ENCODE measurements at places on chromosomes 2 and 18. TPM values are rescaled to one million over a fixed set of nuclear protein-coding genes. Genes with fewer than 3 reads are reported as not detected.
A peak's percentile ranks its signal among the peaks of the same experiment; 100 is the strongest.

DNA sequence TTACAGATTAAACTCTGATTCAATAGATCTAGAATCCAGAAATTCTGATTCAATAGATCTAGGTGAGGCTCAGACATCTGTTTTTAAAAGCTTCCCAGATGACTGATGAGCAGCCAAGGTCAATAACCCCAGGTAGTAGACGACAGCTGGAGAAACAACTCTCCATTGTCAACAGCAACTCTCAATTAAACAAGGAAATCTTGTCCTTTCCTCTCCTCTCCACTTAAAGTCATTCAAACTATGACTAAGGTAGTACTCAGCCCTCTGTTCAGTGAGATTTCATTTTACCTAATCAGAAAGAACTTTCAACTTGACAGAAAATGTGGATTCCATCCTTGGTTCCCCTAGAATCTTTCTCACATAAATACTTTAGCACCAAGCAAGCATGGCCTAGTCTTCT lies 94.6 kb upstream of the SCG2 start:
- DNase-seq = no peak

- DNase-seq = peak; percentile 68
These were observed 65.4 kb upstream of the ACAA2 start for GRCh38 chr18:49878567-49879270.

DNA sequence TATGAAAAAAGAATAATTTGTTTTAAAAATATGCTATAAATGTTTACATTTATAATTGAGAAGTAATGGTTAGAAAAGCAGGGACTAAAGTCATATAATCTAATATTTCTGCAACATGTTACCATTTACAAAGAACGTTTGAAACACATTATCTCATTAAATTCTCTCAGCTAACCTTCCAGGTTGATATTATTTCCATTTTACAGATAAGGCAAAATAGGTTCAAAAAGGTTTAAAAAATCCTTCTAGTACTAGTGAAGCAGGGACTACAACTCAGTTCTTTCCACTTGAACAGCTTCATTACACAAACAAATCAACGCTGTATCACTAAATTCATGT lies 875 bp downstream of the FASTKD1 start:
- no peak for DNase-seq

GRCh38 chr2:118981632-118982031 lies 39.6 kb downstream of the MARCO start:
- no peak for DNase-seq

- DNase-seq = no peak
These were observed 8.7 kb upstream of the DPP4 start for GRCh38 chr2:162082681-162083080.

- DNase-seq = peak; percentile 51
These were observed 1.1 kb downstream of the COBLL1 start for GRCh38 chr2:164840458-164840929.

GRCh38 chr2:127626175-127626574 lies 19.8 kb upstream of the GPR17 start:
- DNase-seq = no peak

Gene ZC3H6
- total RNA-seq = 9.7 TPM

DNA sequence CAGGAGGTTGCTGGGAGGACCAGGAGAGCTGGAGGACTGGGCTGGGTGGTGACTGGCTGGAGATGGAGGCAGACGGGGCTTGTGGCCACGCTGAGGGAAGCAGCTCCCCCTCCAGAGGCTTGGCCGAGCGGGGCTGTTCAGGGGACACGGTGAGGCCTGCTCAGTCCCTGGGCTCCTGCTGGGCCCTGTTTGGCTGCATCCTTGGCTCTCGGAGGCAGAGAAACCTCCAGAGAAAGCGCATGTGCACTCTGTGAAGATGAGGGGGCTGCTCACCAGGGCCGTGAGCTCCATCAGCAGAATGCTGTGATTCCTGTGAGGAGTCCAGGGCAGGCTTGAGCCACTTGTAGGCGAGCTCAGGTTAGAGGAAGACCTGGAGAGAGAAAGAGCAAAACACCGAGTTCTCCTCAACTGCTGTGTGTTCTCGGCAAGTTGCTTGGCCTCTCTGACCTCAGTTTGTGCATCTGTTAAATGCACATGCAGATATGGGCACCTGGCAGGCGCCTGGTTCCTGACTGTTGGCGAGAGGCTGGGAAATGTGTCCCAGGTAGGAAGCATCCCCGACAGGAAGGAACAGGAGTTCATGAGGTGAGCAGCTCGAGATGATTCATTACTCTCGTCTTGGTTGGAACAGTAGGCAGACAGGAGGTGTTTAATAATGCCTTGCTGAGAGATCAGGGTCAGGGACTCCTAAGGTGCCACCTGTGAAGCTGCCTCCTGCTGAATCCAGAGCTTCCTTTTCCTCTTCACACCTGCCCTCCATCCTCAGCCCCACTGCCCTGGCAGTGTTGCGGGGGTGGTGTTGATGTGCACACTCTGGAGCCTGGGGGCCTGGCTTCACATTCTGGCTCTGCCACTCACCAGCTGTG lies 941 bp downstream of the ZAP70 start:
- DNase-seq = no peak
